ENCODE measurements at places on chromosomes 13 and 19.

- DNase-seq, result no peak
Measured at GRCh38 chr13:63184693-63185092, 1769.0 kb upstream of the PCDH20 start.

GRCh38 chr19:28020619-28021258 lies 1192.2 kb downstream of the UQCRFS1 start:
- no peak for DNase-seq

DNA sequence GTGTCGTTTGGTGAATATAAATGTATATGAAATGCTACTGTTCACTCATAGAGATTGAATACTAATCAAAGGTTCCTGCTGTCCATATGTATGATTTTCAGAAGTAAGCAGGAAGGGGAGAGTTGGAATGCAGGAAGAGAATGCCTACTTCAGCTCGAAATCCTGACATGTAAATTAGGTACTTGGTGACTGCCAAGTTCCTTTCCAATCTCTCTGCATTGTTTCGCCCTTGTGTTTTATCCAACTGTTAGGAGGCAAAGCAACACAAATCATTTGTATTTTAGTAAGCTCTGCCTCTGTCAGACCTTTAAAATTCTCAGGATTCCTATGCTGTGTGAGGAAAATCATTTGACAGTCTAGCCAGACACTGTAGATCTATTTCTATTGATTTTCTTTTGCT lies 9.0 kb downstream of the STARD13 start:
- no peak for DNase-seq

- DNase-seq, result peak; percentile 74
Measured at GRCh38 chr19:6481541-6482342, at the start of gene DENND1C. TSS of gene DENND1C (minus strand) at chr19:6481787. CDS start at chr19:6481695, 92 bp downstream.

DNA sequence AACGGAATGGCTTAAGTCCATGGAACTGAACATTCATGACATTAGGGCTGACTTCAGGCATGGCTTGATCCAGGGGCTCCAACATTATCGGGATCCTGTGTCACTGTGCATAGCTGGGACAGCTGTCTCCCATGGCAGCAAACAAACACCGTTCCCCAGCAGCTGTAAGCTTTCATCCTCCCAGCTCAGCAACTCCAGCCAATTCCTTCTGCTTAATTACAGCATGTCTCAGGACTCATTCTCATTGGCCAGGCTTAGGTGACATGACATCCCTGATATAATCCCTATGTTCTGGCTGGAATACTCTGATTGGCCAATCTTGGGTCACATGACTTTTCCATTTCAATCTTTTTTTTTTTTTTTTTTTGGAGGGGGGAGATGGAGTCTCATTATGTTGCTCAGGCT lies 10.9 kb upstream of the TLE5 start:
- DNase-seq, result no peak

- DNase-seq, result no peak
Measured at GRCh38 chr13:84096216-84096615, 213.9 kb upstream of the SLITRK1 start.

- no peak for DNase-seq
Measured at GRCh38 chr19:11361037-11361770, 6.0 kb downstream of the PLPPR2 start.

DNA sequence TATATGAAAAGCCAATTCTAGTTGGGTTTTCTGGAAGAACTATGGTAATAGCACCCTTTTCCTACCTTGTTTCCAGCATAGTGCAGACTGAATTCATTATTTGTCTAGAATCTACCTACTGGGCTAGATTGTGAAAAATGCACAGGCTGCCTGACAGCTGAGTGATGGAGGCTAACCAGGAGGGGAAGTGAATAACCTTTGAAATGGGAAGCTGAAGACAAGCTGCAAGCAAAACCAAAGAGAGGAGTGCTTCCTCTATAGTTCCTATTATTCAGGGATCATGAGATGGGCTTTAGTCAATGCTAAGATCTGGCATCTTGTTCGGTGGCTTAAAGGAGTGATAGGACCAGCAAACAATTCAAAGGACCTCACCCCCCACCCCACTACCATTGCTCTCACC lies 26.9 kb downstream of the MZT1 start:
- DNase-seq, result no peak

DNA sequence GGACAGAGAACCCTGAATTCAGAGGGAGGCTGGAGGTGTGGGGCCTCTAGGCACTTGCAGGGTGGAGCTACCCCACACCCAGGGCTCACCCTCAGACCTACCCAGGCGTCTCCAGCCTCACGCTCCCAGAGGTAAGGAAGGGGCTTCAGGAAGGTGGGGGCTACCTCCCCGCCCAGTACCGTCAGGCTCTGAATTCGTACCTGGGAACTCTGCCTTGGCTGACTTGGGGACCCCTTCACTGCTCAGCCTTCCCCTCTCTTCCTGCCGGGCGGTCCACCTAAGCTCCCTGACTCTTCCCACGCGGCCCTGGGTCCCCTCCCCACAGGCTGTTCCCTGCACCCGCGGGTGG lies 28.5 kb upstream of the PARP4 start:
- no peak for DNase-seq

DNA sequence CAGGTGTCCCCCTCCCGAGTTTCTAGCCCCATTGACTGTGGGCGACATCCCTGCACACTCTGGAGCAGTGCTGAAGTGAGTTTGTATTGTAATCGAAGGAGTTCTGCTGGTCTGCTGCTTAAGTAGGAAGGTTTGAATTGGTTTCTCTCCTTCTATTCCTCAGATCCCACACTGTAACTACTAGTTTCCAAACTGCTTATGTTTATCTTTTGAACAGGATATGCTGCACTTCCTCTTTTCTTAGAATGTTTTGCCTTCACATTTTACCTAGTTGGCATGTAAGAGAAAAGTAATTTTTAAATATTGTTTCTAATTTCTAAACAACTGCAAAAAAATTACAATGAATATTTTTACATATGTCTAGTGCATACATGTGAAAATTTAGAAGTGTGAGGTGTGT lies 511.8 kb downstream of the KLF12 start:
- DNase-seq, result no peak

DNA sequence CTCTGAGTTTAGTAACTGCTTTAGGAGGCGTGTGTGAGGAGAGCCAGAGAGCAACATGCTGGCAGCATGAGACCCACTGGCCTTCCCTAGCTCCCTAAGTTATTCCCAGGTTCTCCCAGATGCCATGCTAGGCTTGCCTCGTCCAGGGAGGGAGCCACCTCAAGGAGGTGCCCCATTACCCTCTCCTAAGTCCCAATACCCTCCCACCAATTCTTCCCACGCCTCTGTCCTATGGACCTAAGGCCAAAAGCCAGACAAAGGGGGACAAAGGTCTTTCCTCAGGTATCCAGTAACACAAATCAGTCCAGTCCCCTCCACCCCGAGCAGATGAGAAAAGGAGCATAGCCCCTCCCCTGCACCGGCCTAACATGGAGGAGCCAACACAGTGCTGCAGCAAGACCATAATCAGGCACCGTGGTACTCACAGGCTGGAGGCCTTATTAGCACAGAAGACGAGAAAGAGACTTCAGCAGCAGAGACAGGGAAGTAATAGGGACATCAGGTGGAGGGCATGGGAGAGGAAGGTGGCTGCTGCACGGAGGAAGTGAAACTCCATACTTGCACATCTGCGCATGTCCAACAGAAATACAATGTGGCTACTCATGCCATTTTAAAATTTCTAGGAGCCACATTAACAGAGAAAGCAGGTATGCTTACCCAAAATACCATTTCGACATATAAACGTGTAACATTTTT lies 46.3 kb downstream of the BRD4 start:
- peak; percentile 65 for DNase-seq

GRCh38 chr19:31555634-31556215 lies 206.5 kb upstream of the TSHZ3 start:
- DNase-seq, result no peak

DNA sequence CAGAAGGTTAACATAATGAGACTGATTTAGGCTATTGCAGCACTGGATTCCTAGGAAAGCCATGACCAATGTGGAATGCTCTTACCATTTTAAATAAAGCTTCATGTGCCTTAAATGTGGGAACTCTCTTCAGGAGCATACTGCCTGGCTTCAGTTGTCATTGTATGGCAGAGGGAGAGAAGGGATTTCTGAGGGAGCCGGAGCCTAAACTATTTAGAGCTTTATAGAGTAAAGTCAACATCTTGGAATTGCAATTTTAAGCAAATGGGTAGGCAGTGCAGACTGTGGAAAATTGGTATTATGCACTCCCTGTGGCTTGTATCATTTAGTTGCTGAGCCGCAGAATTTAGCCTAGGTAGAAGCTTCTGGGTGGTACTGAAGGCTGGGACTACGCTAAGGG lies 2041.4 kb downstream of the PCDH9 start:
- no peak for DNase-seq

- peak; percentile 81 for DNase-seq
Measured at GRCh38 chr19:14048443-14049153, 13.3 kb downstream of the PALM3 start.

GRCh38 chr13:24500977-24501376 lies 11.6 kb downstream of the PARP4 start:
- no peak for DNase-seq

DNA sequence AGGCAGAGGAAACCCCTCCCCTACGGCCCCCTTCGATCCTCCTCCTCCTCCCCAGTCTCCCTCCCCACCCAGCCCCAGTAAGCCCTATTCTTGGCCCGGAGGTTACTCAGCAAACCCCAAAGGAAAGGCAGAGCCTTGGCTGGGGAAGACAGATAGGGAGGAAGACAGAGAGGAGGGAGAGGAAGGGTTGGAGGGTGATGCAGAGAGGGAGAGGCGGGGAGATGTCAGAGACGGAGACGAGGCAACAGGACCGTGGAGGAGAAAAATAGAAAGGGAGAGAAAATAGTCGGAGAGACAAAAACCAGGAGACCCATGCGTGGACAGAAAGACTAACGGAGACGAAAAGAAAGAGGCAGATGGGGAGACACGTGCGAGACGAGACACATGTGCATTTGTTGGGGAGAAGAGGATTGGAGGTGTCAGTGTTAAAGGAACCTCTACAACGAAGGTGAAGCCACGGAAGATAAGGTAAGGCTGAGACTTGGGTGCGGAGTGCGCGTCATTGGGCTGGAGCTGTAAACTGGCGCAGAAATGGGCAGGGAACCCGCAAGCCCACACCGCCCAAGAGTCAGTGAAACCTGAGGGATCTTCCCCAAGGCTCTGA lies 2.9 kb downstream of the TGFB1 start:
- DNase-seq, result no peak

DNA sequence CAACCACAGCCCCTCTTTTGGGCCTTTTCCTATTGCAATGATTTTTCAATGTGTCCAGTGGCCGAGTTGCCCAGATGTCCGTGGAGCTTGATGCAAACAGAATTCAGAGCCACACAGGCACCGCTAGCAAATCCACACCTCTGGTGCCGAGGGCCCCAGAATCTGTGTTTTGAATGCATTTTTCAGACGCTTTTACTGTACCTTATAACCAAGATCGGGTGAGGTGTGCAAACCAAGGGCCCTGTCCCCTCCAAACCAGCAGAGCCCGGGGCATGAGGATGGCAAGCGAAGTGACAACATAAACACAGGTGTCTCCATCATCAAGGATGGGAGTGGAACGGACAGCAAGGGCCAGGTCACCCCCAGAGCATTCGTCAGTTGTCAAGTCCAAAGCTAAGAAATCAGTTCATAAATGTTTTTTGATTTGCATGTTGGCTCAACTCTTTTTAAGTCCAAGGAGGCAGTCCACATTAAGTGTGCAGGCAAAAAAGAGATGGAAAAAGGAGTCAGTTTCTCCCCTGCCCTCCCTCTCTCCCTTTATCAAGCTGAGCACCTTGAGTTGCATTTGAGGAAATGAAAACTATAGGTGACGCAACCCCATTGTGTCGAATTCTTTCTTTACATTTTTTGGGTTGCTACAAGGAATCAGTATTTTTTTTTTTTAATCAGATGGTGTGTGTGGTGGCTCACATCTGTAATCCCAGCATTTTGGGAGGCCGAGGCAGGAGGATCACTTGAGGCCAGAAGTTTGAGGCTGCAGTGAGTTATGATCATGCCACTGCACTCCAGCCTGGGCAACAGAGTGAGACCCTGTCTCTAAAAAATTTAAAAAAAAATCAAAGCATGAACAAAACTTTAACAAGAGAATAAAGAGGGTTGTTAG lies 2.9 kb downstream of the CCDC8 start:
- DNase-seq, result no peak

DNA sequence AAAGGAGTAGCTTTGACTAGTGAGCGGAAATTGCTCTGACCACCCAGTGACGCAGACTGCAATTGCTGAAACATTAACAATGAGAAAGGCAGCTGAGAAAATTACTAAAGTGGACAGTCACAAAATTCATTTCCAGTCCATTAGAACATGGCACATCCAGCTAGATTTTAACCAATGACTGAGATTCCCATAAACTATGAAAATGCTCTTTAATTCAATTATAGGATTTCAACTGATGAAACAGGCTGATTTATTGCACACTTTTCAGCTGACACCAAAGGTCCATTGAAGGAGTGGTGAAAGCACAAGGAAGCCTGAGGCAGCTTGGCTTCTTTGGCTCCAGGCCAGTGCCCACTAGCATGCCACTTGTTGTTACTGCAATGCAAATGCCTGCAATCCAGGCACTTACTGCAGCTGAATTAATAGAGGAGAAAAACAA lies 933.4 kb downstream of the SLITRK6 start:
- no peak for DNase-seq

DNA sequence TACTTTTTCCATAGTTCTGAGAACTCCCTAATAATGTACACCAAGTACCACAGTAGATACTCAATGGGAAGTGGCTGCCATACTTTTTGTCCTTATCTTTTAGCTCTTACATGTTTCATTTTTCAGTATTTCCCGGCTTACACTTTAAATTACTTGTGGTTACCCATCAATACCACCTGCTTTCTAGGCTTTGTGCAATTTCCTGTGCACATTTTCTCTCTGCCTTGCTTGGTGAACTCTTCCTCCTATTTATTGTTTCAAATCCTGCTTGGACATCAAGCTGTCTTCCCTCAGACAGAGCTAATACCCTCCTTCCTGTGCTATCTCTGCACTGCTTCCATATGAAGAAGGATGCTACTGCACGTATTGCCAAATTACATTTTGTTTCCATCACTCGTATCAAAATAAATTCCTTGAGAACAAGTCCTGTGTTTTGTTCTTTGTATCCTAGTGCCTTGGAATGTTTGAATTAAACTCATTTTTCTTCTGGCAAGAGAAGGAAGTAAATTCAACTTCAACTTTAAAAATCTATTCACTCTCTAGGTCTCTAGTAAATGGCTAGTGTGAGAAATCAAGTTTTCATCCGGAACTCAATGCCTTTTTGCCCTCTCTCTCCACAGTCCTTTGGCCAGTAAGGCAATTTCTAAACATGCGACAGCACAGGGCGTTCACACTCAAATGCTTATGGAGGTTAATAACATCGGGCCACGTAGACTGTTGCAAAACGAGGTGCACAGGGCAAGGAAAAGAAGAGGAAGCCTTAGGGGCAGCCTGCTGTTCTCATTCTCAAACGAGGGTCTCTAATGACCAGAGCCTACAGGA lies 5.6 kb downstream of the ZAR1L start:
- DNase-seq, result no peak

DNA sequence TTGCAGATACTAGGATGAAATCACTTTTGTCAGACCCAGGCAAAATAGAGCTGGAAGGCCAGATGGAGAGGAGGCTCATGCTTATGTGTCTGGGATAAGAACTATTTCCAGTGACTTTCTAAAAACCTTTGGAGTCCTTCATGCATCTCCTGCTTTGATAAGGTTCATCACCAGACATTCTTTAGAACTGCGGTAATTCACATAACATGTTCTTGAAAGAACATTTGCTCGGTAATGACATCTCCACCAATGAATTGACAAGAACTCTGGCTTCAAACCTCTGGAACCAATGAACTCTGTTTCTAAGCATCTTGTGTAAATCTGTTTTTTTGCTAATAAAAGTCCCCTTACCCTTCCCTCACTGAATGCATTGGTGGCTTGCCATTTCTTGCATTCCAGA lies 112.0 kb upstream of the KL start:
- no peak for DNase-seq

All from CD4-positive, alpha-beta T cell treated with Interferon alpha-2 for 1 hour (primary cell).